ENCODE measurements at places on chromosomes 7 and 10.

GRCh38 chr10:125027871-125028869 lies 86.2 kb downstream of the ZRANB1 start:
- DNase-seq = no peak

DNA sequence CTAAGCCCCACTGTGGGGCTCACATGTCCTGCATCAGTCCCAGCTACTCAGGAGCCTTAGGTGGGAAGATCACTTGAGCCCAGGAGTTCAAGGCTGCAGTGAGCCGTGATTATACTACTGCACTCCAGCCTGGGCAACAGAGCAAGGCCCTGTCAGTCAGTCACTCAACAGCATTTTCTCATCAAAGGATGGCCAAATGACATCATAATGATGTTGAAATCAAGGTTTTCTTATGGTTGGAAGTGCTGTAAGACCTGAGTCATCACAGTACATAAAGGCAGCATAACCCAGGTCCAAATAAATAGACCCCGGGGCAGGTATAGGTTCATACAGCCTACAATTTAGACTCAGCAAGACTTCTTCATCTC lies 341.1 kb downstream of the PARD3 start:
- no peak for DNase-seq

- no peak for DNase-seq
Observed at GRCh38 chr7:159020987-159021386, 123.7 kb downstream of the VIPR2 start.

- DNase-seq = no peak
Observed at GRCh38 chr10:93412801-93413200, 69.3 kb downstream of the MYOF start.

GRCh38 chr10:71486484-71487114 lies 89.9 kb downstream of the CDH23 start:
- no peak for DNase-seq

DNA sequence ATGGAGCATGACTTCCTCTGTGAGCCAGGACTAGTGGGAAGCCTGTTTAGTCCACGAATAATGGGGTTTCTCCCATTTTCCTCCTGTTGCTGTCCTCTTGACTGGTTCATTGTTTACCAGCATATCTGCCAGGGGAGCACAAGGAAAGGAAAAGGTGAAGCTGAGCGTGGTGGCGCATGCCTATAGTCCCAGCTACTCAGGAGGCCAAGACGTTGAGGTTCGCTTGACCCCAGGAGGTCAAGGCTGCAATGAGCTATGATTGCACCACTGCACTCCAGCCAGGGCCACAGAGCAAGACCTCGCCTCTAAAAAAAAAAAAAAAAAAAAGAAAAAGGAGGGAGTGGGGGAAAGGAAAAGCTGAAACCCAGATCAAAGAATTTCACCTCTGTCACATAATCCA lies 5.8 kb upstream of the IL2RA start:
- no peak for DNase-seq

DNA sequence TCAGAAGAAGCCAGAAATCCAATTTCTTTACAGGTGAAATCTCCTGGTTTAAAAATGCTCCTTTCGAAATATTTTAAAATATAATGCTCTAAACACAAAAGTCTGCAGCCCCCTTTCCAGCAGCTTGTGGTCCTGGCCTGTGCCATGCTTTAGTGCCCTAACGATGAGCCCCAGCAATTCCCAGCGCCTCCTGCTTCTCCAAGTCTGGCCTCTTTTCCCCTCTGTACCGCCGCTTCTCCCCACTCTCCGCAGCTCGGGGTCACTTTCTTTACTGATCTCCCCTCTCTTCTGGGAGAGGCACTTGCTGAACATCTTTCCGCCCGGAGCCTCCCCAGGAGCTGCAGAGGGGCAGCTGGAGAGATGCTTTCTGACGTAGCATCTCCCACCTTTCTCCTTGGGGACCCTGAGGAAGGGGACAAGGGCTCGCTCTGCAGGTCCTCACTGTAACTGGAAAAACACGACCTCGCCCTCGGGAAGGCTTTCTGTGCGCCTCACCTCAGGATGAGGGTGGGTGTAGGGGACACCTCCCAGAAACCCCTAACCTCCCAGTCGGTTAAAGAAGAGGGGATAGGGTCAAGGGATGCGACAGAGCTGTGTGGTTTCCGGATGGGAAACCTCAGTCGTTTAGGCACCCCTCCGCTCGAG lies 565 bp upstream of the INA start:
- no peak for DNase-seq

- DNase-seq = no peak
Observed at GRCh38 chr7:148380596-148381419, 209.8 kb upstream of the C7orf33 start.

GRCh38 chr7:131745390-131746248 lies 189.2 kb upstream of the PODXL start:
- no peak for DNase-seq

- no peak for DNase-seq
Observed at GRCh38 chr10:13421382-13421917, 73.4 kb upstream of the SEPHS1 start.

All from CD4-positive, alpha-beta T cell treated with Interferon gamma for 1 hour (primary cell).